ENCODE measurements at places on chromosomes 2 and 18.

GRCh38 chr2:49686291-49686690 lies 532.0 kb upstream of the FSHR start:
- no peak for DNase-seq

- DNase-seq, result no peak
Observed at GRCh38 chr2:37583402-37583801, 88.0 kb downstream of the CDC42EP3 start.

GRCh38 chr2:202700075-202700901 lies 65.5 kb downstream of the FAM117B start:
- DNase-seq, result no peak

GRCh38 chr18:34718610-34719009 lies 8.5 kb downstream of the DTNA start:
- no peak for DNase-seq

DNA sequence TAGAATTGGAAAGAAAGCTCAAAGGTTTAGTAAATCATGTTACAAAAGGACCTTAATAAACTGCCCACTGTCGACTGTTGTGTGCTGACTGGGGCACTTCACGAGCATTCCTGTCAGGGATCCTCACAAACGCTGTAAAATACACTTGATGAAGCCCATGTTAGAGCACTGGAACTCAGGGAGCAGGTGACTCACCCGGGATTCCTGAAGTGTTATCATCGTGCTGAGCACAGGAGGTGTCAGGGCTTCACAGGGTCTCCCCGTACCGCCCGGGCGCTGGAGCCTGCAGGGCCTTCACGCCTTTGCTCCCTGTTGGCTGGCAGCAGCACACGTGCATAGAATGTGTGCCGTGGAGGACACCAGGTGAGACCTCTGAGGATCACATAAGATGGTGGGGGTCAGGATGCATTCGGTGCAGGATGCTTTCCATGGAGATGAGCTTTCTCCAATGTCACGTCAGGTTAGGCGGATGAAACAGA lies 187.3 kb downstream of the SNTG2 start:
- DNase-seq, result no peak

GRCh38 chr18:32437100-32437834 lies 33.4 kb downstream of the GAREM1 start:
- no peak for DNase-seq

DNA sequence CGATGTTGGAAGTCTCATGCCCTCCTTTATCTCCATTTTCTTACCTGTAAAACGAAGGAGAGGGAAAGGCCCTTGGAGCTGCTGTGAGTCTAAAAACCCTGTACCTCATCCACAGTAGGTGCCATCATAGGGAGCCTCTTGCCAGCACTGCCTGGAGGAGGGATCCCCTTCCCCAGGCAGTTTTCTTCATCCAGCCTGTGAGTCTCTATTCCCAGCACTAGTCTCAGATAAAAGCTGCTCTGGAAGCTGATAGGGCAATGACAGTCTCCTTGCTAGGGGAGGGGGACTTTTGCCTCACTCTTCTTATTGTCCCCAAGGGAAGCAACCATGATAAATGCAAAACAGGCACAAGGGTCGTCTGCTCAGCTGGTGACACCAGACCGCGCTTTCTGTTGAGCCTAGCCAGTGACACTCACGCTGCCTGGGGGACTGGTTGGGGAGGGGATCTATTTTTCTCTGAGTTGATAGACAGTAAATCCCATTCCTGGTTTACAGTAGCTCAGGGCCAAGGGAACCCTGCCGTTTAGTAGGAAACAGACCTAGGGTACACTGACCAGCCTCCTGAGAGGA lies 139.5 kb upstream of the NABP1 start:
- no peak for DNase-seq

DNA sequence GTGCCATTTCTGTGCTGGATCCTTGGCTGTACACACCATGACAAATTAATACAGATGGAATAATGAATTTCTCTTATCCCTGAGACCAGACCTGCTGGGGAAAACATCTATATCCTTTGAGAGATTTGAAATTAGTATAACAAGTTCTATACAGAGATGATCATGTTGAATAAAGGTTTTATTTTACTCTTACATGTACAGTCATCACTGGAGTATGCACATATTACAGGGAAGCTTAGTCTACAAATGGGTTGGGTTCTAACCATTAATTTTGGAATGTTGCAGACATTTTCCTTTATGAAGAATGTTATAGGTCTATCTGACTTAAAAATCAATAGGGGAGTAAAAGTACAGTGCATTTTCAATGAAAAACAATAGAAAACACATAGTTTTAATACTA lies 29.9 kb upstream of the MMADHC start:
- no peak for DNase-seq

DNA sequence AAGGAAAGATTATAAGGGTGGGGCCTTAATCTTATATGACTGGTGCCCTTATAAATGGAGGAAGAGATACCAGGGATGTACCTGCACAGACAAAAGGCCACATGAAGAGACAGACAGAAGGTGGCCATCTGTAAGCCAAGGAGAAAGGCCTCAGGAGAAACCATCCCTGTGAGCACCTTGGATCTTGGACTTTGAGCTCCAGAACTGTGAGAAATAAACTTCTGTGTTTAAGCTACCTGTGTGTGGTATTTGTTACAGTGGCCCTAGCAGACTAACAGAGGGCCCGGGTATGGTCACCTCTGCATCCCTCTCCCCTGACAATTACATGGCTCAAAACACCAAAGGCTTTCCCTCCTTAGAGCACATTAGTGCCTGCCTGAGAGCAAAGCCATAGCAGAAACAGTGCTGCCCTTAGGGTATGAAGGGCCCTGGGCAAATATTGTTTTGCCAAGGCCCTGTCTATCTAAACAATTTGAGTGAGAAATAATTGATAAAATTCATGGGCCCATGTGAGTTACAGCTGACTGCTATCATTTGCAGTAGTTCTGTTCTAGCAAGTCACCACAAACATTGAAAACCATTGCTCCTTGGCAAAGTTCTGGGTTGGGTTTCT lies 109.3 kb upstream of the MYCN start:
- no peak for DNase-seq

GRCh38 chr2:72788756-72789155 lies 37.1 kb downstream of the EXOC6B start:
- DNase-seq, result no peak

DNA sequence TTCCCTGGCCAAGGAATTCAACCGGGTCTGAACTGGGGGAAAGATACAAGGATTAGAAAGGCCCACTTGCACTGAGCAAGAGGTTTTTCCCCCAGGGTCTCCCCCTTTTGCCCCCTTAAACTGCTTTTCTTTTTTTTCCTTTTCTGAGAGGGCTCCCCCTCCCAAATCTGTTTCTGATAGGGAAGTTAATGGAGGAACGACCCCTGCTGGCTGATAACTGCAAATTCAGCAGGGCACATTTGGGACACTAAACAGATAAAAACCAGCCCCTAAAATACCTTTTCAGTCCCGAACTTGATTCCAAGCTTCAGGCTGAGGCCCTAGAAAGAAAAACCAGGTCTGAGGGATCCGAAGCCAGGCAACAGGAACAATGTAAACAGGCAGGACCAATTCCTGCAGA lies 1012.4 kb upstream of the CRIM1 start:
- DNase-seq, result no peak

DNA sequence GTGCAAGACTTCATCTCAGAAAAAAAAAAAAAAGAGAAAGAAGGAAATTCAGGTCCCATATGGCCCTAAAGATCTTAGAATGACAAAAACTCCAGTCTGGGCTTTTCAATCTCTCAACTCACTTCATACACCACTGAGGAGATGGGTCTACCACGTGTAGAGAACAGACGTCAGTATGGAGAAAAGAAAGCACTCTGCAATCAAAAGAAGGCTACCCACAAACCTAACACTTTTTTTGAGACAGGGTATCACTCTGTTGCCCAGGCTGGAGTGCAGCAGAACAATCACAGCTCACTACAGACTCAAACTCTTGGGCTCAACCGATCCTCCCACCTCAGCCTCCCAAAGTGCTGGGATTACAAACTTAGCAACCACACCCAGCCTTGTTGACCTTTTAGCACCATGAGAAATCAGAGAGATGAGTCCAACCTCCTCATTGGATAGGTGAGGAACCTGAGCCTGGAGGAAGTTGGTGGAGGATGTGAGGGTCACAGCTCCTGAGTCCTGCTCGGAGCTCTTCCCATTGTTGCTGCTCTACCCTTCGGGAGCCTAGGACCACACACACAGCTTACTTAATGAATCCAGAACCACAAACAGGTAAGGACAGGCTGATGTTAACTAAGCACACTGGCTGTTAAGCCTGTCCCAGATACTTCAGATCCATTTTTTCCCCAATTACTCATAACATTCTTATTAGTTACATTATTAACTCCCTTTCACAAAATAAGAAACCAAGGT lies 23.7 kb downstream of the TBC1D8 start:
- DNase-seq, result no peak

DNA sequence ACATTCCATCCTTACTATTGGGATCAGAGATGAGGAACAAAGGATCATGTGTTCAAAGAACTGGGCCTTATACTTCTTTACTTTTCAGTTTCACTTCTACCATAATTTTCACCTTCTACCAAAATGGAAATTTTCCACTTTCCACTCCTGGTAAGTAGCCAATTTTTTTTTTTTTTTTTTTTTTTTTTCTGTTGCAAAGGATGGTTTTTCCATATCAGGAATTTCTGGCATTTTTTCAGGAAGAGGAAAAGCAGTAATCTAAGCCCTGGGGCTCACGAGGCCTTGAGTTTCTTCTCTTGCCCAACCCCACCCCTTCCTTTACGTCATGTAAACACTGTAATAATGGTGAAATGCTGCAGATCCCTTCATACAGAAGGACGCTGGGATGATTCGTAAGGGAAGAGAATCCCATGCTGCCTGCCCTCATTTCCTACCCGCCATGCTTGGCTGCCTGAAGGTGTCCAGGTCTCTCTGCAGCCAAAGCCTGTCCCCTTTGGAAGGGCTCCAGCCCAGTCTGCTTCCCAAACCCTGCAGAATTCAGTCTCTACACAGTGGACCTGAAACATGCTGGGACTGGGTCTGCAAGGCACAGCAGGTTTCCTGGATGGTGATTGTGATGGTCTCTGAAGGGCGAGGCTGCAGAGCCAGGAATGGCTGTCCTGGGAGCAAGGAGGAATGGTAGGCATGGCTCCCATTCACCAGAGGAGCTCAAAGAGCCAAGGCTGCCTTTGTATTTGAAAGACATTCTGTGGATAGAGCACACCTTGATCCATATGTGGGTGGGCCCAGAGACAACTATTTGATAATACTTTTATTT lies 57.0 kb downstream of the EFR3B start:
- DNase-seq, result peak; percentile 18

DNA sequence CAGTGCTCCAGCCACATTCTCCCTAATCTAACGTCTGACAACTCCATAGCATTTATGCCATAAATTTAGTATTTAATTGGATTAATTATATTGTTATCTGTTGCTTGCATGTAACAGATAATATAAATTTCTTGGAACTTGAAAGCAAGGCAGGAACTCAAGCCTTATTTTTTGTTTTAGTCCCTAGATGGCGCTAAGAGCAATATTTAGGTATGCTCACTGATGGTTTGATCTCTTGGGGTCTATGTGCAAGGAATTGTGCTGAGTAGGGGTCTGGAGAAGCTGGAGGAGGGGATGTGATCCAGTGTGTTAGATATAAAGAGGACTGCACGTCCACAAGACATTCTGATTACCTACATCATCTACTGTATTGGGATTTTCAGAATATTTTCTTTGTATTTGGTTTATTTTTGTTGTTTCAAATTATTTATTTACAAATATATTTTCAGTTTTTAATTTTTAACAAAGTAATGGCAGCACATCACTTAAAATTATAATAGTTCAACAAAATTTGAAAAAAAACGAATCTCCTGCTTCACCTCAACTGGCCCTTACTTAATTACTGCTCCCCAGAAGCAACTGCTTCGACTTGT lies 32.8 kb downstream of the KATNAL2 start:
- no peak for DNase-seq

All from AG04450 (cell line).